ENCODE measurements at places on chromosomes 7 and 10. TPM values are rescaled to one million over a fixed set of nuclear protein-coding genes. Genes with fewer than 3 reads are reported as not detected.

The TRIM50 gene
- total RNA-seq, result not detected

The CHAT gene
- total RNA-seq, result not detected

The WDR91 gene
- total RNA-seq, result 7.2 TPM

The AKR1C4 gene
- not detected for total RNA-seq

The ZNF680 gene
- total RNA-seq, result 17.3 TPM

The PTPN20 gene
- total RNA-seq, result 4.5 TPM

All from cardiac ventricle fibroblast (primary cell).